Motor neuron (in vitro differentiated cells): ENCODE measurements at places on chromosomes 13 and 19.

- ATAC-seq: no peak
These were observed 33.0 kb downstream of the ACTL9 start for GRCh38 chr19:8665468-8666213.

GRCh38 chr13:114038900-114039299 lies 65.0 kb upstream of the C13orf46 start:
- no peak for ATAC-seq

GRCh38 chr13:40453351-40454021 lies 213.0 kb downstream of the FOXO1 start:
- ATAC-seq: no peak

- peak; percentile 89 for ATAC-seq
These were observed 27.3 kb downstream of the LRFN3 start for GRCh38 chr19:35963514-35963913.

- no peak for ATAC-seq
These were observed 16.1 kb downstream of the TMEM38A start for GRCh38 chr19:16677055-16677454.

GRCh38 chr19:47419030-47419783 lies at the start of gene MEIS3:
TSS of gene MEIS3 (minus strand) at chr19:47419527. CDS start at chr19:47419081, 446 bp downstream.
- ATAC-seq: peak; percentile 11

GRCh38 chr13:95642028-95642621 lies 2.4 kb downstream of the DZIP1 start:
- peak; percentile 27 for ATAC-seq

- ATAC-seq: no peak
These were observed 2.7 kb downstream of the ZNF709 start for GRCh38 chr19:12481781-12482508.

- no peak for ATAC-seq
These were observed 8.5 kb downstream of the MOB3A start for GRCh38 chr19:2087621-2088100.

- ATAC-seq: peak; percentile 88
These were observed 38.8 kb upstream of the GATAD2A start for GRCh38 chr19:19366434-19367396.

- ATAC-seq: no peak
These were observed 1.3 kb upstream of the BSG start for GRCh38 chr19:570937-571565.

DNA sequence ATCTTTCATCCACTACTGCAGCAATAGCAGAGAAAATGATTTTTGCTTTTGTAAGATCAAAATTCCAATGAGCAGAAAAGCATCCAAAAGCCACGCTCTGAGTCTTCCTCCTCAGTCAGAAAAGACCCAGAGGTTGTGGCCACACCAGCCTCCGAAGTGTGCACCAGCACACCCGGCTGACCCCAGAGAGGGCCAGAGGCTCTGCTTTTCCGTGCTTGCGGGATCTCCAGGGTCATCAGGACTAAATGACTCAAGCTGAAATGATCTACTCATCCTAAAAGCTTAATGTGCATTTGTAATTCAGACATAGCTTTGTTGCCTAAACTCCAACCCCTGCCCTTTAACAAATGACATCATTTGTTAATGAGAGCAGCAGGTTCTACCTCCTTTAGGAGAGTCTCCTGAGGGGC lies 16.5 kb downstream of the RXFP2 start:
- no peak for ATAC-seq

DNA sequence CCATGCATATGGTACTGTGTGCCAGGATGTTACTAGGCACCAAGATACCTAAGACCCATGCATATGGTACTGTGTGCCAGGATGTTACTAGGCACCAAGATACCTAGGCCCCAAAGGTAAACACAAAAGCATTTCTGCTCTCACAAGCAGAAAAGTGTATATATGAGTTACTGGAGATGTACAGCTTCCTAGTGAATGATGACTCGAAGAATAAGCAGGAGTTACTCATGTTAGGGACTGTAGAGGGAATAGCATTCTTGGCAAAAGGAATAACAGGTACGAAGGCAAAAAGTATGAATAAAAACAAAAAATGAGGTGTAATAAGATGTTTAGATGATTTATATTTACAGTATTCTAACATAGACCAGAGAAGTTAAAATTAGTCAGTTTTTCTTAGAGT lies 383.7 kb downstream of the DIAPH3 start:
- ATAC-seq: no peak

DNA sequence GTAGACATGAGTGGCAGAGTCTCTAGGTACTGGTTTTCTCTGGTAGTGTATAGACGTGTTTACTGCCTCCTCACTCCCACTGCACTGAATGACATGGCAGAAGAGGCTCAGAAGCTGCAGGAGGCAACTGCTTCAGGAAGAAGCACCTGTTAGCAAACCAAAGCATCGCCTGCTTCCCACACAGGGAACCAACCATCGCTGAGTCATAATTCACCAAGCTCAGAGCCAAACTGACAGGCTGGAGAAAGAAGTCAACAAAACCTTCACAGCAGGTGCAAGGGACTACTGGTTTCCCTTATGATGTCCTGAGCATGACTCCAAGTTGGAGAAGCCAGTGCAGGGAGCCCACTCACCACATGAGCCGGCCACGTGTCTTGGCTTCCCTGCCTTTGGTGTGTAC lies 69.8 kb downstream of the KCTD12 start:
- ATAC-seq: no peak

DNA sequence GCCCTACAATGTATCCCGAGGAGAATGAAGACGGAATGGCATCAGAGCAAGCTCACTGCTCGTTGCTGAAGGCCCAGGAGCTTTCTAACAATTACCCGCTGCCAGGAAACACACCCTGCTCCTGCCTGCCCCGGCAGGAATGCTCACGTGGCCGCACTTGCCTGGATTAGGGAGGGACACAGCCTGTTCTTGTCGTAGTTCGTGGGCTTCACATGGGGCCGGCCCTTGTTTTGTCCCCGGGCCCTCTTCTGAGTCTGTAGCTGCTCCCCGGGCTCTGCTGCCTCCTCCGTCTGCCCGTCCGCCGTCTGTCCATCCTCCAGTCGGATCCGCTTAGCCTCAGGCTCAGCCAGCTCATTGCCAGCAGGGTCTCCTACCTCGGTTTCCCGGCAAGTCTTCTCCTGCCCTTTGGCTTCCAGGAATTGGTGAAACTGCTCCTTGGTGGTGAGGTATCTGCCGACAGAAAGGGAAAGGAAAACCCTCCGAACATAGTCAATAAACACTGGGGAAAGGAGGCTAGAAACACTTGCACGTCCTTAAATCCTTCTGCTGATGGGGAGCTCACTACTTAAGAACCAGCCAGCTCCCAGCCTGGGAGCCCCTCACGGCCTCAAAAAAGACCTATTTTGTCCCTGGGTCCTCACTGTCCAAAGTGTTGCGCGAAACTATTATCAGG lies 941 bp downstream of the DUS3L start:
- ATAC-seq: no peak

- no peak for ATAC-seq
These were observed 28.3 kb upstream of the SERPINE3 start for GRCh38 chr13:51311231-51311630.

- peak; percentile 56 for ATAC-seq
These were observed at the start of gene ZNF154 for GRCh38 chr19:57708641-57709361. TSS of gene ZNF154 (minus strand) at chr19:57709204. CDS start at chr19:57708971, 233 bp downstream.

- ATAC-seq: no peak
These were observed 421 bp upstream of the KLF5 start for GRCh38 chr13:73058432-73058735.

GRCh38 chr19:53365899-53366493 lies 491 bp downstream of the ZNF525 start:
- peak; percentile 61 for ATAC-seq

- ATAC-seq: no peak
These were observed 12.1 kb upstream of the CEACAM3 start for GRCh38 chr19:41784312-41784711.

DNA sequence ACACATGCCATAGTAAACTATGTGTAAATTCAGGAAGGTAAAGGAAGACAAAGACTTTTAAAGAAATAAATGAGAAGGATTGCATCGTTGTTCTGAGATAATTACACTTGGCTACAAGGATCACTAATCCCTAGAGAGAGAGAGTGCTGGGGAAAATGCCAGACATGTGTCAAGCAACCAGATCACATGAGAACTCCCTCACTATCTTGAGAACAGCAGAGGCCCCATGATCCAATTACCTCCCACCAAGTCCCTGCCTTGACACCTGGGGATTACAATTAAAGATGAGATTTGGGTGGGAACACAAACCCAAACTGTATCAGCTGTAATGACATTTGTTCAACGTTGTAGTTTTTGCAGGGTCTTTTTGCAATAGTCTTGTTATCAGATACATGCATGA lies 1600.9 kb upstream of the MIR17HG start:
- ATAC-seq: no peak

- peak; percentile 99 for ATAC-seq
These were observed 4.2 kb upstream of the DAND5 start for GRCh38 chr19:12965017-12965811.

DNA sequence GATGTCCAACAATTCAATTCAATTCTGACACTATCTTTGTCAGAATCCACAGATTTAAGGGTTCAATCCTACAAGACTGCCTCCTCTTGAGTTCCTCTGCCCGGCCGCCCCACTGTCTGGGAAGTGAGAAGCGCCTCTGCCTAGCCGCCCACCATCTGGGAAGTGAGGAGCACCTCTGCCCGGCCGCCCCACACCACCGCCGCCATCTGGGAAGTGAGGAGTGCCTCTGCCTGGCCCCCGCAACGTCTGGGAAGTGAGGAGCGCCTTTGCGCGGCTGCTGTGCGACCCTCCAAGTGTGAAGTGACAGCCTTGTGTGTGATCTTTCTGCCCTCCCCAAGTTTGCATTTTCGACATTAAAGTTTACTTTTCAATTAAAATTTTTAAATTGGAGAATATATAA lies 6.0 kb downstream of the ZNF614 start:
- no peak for ATAC-seq

DNA sequence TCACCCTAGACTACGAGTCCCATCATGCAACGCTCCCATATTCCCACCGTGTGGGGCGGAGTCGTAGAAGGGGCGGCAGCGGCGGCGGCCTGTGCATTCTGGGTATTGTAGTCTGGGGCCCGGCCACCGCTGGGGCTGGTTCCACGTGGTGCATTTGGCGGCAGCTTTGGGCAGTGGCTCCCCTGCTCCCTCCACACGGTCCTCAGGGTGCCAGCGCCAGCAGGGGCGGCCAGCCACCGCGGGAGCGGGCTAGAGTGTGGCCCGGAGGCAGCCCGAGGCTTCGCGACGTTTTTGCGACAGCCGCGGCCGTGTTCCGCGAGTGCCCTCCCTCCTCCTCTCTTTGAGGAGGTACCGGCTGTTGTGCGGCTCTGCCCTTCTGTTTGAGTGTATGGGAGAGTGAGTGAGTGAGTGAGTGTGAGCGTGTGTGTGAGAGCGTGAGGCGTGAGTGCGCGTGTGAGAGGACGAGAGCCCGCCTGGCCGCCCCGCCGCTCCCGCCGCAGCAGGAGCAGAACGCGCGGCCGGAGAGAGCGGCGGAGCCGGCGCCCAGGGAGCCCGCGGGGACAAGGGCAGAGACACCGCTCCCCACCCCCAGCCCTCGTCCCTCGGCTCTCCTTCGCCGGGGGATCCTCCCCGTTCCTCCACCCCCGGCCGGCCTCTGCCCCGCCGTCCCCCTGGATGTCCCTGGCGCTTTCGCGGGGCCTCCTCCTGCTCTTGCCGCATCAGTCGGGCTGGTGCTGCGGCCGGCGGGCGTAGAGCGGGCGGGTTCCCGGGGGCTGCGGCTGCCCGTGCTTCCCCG lies at the start of gene CDK8:
TSS of gene CDK8 (plus strand) at position 343 of the 796 bp plus-strand sequence. CDS start 513 bp downstream, outside the sequence.
- peak; percentile 83 for ATAC-seq

DNA sequence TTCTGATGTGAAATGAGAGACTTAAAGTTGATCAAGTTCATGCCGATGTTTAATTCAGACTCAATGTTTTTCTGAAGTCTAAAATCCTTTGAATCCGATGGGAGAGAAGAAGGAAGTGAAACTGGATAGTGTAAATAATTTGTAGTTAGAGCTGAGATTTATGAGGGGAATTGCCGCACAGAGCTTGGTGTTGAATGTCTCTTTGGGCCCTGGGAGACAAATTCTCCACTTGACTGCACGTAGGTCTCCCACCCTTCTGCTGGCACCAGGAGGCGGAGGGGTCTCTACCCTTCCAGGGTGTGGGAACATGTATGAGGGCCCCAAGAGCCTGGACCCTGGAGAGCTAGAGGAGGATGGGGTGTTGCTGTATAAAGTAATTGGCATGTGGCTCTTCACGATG lies 140.8 kb upstream of the SERP2 start:
- no peak for ATAC-seq

GRCh38 chr19:23318143-23318542 lies 67.9 kb upstream of the ZNF724 start:
- no peak for ATAC-seq

- no peak for ATAC-seq
These were observed 1.5 kb upstream of the ZNF347 start for GRCh38 chr19:53160350-53160749.

DNA sequence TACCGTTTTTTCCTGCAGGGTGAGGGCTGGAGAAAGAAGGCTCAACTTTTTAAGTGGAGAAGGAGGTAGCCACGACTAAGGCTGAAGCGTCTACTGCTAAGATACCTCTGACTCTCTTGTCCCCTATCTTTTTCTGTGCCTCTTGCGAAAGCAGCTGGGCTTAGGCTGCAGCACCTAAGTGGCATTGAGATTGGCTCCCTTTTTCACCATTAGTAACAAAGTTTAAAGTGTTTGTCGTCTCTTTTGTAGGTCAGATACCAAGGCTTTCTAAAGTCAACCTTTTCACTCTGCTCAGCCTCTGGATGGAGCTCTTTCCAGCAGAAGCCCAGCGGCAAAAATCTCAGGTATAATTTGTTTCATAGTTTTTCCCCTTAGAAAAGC lies 887 bp downstream of the CDADC1 start:
- ATAC-seq: no peak

GRCh38 chr13:106507560-106508274 lies 27.7 kb downstream of the EFNB2 start:
- ATAC-seq: peak; percentile 54

DNA sequence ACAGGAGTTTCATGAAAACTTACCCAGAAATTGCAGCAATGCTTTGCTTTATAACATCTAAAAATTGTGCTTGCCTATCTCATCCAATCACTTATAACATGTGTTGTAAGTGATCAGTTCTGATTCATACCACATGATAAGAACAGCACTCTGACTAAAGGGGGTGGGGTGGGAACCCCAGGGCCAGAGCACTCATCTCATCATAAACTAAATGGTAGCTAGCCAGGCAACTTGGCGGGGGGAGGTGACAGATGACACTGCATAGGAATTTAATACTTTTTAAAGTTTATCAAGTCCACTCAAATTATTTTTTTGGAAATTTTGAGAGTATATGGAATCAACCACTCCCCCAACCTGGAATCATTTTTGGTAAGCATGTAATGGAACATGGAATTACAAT lies 42.1 kb downstream of the FOXO1 start:
- ATAC-seq: no peak

DNA sequence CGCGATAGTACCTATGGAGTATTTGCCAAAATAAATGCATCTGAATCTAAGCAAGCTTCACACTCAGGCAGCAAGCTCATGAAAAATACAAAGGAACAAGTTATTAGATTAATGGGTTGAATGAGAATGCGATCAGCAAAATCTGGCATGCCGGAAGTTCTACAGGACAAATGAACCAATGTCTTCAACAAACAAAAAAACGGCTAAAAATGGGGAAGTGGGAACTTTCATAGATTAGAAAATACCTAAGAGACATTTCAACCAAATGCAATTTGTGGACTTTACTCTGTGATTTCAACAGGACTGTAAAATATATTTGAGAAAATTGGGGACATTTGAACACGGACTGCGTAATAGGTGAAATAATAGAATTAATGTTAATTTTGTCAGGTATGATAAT lies 22.4 kb upstream of the RNASEH2B start:
- ATAC-seq: no peak

- no peak for ATAC-seq
These were observed 256.3 kb upstream of the RFC3 start for GRCh38 chr13:33561627-33562026.

- ATAC-seq: no peak
These were observed 15.3 kb upstream of the ARHGEF18 start for GRCh38 chr19:7333198-7334118.

GRCh38 chr19:32896516-32897214 lies 27.1 kb upstream of the SLC7A9 start:
- ATAC-seq: no peak
